Ecto neural progenitor cell (in vitro differentiated cells): ENCODE measurements at places on chromosomes 1 and 21.

- DNase-seq, result no peak
Observed at GRCh38 chr1:89896105-89896942, 75.5 kb downstream of the LRRC8D start.

GRCh38 chr1:14928886-14929546 is 224.5 kb upstream of the TMEM51 start:
- no peak for DNase-seq

- DNase-seq, result no peak
Observed at GRCh38 chr1:114214016-114214415, 60.3 kb upstream of the SYT6 start.

DNA sequence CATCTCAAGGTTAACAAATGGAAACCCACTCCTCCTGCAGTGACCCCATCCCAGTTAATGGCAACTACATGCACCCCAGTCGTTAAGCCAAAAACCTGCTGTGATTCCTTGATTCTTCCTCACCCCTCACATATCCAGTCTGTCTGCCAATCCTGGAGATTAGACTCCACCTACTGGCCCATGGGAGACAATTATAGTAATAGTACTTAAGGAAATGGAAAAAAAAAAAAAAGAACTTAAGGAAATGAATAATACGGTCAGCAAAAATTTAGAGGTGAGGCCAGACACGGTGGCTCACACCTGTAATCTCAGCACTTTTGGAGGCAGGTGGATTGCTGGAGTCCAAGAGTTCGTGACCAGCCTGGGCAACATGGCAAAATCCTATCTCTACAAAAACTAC is 7.0 kb downstream of the NOL9 start:
- DNase-seq, result no peak

- no peak for DNase-seq
Observed at GRCh38 chr21:41621513-41621912, 113.6 kb upstream of the TMPRSS2 start.

DNA sequence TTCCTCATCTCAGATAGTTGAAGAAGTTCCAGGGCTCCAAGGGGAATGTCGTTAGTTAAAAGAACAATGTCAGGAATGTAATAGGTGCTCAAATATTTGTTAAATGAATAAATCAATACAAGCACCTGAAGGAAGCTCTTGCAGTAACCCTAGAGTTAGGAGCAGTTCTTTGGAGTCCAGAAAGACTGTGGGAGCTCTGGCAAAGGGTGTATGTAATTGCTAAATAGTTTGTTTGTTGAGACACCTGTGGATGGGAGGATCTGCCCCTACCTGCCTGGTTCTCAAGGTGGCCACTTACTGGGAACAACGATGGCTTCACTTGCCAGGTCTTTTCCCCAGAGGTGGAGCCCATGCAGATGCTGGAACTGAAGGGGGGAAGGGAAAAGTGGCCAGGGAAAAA is 27.5 kb upstream of the JUN start:
- DNase-seq, result no peak

DNA sequence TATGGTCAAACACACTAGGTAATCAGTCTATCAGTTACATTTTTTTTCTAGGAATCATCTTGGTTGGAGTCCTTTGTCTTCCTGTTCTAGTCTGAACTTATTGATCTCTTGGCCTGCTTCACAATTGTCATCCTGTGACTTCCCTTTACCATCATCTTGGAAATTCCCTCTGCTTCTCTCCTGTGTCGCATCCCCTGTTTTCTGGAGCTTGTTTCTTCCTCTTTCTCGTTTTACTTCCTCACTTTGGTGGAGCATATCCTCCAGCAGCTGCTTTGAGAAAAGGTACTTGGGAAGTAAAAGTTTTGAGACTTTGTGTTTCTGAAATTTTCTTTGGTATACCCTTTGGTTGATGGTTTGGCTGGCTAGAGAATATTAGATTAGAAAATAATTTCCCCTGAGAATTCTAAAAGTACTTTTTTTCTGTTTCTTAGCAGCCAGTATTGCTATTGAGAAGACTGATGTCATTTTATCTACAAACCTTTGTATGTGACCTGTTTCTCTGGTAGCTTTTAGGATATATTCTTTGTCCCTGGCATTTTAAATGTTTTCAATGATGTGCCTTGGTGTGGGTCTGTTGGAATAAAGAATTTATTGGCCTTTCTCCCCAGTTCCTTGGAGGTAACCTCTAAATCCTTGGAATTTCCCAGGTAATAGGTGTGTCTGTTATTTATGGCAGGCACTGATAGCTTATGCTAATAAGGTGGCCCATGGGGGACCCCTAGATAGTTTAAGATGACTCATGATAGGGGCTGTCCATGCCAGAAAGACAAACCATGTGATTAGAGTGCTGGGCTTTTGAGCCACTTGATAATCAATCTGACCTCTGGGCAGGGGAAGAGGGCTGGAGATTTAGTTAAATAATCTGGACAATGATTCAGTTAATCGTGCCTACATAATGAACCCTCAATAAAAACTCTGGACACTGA is 6.1 kb upstream of the MYCL start:
- DNase-seq, result no peak

DNA sequence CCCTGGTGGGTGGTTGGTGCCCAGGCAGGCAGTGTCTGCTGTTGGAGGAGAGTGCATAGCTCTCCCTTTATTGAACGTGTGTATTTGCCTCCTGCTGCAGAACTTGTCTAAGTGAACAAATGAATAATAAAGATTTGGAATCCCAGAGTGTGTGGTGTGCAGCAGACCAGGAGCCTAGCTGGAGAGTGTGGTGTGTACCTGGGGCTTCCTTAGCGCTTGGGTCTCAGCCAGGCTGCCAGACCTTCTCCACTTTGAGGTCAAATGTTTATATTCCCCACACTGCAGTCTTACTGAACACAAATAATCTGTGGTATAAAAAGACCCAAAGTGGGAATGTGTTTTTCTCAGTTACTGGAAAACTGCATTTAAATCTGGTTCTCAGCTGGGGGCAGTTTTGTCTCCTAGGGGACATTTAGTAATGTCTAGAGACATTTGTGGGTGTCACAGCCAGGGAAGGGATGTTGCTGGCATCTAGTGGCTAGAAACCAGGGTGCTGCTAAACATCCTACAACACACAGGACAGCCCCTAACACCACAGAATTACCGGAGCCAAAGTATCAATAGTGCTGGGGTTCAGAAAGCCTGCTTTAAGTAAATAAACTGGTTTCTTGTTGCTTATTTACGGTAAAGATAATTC is 23.6 kb downstream of the SLC37A1 start:
- DNase-seq, result no peak

DNA sequence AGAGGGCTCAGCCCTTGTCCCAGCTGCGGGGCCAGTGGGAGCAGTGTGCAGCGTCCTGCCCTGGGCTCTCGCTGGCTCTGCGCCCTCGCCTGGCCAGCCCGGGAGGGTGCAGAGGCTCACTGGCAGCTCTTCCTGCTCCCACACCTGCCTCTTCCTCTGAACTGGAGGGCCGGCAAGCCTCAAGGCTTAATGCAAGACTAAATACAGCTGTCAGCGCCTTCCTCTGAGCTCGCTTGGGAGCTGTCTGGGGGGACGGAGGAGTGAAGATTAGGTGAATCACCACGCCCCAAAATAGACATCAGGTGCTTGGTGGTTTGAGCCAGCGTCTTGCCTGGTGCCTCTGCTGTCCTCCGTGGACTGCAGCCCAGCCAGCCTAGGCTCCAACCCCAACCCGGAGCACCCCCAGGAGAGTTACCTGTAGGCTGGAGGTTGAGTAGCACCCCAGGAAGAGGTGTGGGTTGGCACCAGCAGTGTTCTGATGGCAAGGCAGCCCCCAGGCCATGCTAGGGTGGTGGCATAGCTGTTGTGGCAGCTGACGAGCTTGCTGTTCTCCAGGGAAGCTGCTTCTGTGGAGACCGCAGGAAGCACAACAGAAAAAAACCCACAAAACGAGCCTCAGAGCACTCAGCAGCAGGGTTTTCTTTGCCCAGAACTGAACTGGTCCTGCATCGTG is 36.9 kb downstream of the UMODL1 start:
- DNase-seq, result peak; percentile 81

DNA sequence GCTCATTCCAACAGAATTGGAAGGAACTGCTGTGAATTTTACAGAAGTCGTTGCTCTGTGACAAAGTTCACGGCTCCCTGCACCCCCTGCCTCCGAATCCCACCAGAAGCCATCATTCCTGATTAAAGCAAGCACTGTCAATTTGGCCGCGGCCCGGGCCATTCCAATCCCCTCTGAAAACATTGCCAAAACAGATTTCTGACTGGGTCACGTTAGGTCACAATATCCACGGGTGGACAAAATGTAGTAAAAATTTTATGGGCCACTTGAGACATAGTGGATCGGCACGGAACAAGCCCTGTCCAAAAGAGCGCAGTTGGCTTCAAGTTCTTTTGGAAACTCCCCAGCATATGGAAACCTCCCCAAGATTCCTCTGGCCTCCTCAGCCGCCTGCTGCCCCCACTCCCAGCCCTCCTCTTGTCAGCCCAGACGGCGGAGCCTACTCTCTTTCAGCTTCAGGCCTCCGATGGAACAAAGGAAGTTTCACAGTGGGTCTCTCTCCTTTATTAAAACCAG is 67.2 kb upstream of the IFNAR2 start:
- DNase-seq, result peak; percentile 67

DNA sequence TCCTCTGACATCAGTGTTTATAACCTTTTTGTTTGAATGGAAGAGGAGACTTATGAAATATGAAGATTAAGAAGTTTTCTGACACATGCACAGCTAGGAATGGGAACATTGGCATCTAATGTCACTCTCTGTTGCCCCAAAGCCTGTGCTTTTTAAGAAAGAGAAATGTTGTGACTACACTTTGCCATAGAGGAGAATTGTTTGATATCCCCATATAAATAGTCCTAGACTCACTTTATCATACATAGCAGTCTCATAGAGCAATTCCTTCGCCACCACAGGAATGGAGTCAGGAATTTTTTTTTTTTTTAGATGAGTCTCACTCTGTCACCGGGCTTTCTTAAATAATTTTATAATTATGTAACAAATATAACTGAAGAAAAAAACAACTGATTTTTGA is 1.5 kb downstream of the KRTAP21-3 start:
- DNase-seq, result no peak

- no peak for DNase-seq
Observed at GRCh38 chr1:63671514-63671913, 78.3 kb downstream of the PGM1 start.

GRCh38 chr1:111648806-111649205 is 29.2 kb downstream of the RAP1A start:
- no peak for DNase-seq

DNA sequence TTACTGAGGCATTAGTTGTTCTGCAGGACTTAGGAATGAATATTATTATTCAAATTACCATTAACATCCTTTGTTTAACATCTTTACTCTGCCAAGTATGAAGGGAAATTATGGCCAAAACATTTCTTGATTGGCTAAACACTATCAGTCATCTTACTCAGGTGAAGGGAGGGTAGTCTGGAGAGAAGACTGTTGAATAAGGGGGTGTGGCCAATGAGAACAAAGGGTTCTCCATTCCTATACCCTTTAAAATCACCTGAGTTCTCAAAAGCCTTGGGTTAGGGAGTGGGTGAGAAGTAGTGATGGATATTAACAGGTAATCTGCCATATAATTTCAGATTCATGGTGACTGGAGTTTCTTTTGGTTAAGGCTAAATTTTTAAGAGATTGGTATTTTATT is 19.3 kb downstream of the CRYZL1 start:
- no peak for DNase-seq

DNA sequence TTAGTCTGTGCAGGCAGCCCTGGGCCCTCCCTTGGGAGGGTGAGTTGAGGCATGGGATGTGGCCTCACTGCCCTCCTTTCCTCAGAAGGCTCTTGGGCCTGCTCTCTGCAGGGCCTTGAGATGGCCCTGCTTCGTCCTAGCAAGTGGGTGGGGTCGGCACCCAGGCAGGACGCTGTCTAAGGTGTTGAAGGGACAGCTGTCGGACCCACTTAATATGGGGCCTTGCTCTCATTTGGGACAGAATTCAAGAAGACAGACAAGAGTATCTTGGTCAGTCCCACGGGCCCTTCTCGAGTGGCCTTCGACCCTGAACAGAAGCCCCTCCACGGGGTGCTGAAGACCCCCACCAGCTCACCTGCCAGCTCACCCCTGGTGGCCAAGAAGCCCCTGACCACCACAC is 26.0 kb upstream of the PDXK start:
- no peak for DNase-seq

- peak; percentile 91 for DNase-seq
Observed at GRCh38 chr1:40818264-40818961, 34.8 kb downstream of the KCNQ4 start.

DNA sequence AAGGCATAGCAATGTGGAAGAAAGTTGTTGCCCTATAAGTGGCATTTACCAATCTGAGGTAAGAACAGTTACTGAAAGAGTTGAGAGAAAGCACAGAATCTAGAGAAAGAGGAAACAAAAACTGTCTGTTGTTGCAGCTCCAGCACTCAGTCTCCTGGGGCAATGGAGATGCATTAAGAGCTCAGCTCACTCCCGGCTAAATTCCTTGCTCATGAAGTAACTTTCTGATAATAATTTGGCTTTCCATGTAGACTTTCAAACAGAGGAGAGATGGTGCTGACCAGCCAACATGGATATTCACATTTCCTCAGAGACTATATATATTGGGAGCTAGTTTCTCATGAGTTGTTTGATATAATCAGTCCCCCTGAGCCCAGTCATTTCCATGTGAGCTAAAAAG is 135.3 kb downstream of the GDAP2 start:
- no peak for DNase-seq

DNA sequence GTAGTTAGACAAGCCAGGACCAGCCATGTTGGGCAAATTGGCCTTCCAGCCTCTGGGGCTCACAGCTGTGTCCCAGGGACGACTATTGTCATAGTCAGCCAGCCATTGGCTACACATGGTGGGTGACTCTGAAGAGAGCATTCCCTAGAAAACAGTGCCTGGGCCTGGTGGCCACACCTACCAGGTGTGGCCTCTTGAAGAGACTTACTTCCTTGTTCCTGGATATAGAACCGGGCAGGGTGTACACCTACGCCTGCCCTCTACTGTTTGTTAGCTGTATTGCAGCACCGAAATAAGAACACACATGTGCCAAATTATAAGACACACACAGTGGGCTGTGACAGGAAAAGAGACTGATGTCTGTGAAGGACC is 134.6 kb upstream of the ARHGEF16 start:
- no peak for DNase-seq

- DNase-seq, result no peak
Observed at GRCh38 chr1:177944016-177944949, 25.6 kb downstream of the SEC16B start.

GRCh38 chr1:21781815-21782348 is 1.1 kb downstream of the USP48 start:
- peak; percentile 43 for DNase-seq

GRCh38 chr1:66256629-66257572 is 277.1 kb upstream of the SGIP1 start:
- no peak for DNase-seq

DNA sequence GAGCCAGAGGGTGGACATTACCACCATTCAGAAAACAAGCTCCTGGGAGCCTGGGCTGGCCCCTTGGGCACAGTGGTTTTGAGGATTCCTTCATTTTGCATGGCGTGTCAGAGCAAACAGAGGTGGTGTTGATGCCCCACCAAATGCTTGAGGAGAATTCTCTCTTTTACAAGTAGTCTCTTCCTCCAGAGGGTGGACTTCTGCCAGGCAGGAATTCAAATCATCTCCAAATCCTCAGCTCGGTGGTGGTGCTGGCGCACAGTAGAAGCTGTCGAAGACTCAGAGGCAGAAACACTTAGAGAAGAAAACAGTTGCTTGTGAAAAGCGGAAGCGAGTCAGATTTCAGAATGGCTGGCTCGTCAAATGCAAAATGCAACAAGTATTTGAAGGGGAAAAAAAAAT is 3.4 kb upstream of the CHI3L1 start:
- no peak for DNase-seq
